ENCODE measurements at places on chromosomes 5 and 9.

DNA sequence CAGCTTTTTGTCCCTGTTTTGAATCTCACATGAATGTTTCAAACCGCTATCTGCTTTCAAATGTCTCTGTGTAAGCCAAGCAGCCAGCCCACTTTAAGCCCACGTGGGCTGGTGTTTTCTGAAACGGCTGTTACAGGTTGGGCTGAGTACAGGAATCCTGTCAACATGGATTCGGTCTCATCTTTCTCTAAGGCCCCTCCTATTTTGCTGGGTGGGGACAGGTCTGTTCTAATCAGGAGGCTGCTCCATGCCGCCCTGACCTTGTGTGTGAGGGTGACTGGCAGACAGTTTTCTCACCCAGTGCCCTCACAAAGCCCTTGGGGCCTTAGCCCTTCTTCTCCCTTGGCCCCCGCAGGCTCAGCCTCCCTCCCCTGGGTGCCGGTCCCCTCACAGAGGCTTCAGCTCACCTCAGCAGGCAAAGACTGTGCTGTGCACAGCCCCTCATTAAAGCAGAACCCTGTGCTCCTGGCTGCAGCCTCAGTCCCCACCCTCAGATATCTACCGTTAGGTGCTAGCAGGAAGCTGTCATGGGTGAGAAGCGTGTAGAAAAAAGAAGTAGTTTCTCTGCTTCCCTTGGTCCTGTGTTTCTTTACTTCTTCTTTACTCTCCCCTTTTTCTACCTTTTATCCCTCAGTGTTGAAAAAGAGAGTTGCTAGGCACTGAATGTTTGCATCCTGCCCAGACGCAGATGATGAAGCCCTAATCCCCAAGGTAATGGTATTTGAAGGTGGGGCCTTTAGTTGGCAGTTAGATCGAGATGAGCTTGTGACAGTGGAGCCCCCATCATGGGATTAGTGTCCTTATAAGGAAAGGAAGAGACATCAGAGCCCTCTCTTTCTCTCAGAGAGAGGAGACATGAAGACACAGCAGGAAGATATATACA, 205.7 kb downstream of the ADAMTS12 start:
- DNase-seq = no peak

DNA sequence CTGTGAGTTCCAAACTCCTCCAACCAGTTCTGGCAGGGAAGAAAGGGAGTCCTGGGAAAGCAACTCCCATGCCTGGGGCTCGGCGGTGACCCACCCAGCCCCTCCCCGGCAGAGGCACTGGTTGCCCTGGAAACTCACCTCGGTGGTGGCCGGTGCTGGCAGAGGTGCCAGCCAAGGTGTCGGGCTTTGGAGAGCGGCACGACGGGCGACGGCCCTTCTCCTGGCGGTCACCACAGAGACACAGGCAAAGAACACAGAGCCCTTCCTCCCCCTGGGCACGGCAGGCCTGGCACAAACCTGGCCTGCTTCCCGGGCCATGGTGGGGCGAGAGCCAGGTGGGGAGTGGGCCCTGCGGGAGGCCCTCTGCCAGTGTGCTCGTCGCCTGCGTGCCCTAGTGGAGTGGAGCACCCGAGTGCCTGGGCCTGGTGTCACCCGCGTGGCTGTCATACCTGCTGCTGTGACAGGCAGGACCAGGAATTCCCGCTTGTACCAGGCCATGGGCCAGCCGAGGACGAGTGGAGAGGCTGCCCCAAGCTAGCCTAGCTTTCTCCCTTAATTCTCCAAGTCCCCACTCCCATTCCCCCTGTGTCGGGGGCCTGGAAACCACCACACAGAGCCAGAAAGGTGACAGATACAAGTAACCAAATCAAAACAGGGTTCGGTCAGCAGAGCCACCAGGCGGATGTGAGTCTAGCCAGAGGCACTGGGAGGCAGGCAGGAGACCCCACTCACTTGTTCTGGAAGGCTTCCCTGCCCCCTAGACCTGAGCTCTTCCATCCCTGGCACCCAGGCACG, 8.2 kb upstream of the RALGDS start:
- no peak for DNase-seq

- no peak for DNase-seq
Measured at GRCh38 chr5:58491216-58491892, at the start of gene GAPT. GAPT (plus strand) TSS chr5:58491435; CDS start chr5:58494537, 3,102 bp downstream.

GRCh38 chr9:83906144-83906543, 15.1 kb downstream of the KIF27 start:
- DNase-seq = no peak

DNA sequence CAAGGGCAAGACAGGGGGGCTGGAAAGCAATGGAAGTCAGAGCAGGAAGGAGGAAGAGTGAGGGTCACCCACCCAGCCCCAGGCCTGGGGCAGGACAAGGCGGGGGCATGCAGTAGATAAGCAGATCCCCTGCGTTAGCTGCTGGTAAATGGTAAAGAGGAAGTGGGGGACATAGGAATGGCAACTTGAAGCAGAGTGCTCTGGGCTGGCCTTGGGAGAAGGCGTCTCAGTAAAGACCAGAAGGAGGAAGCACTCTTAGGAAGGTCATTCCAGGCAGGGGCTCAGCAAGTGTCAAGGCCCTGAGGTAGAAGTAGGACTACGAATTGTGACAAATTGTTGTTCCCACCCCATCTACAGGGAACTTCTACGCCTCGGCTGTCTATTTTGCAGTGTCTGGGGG, 15.1 kb downstream of the TCOF1 start:
- DNase-seq = no peak

GRCh38 chr5:149486726-149487635, 64.3 kb downstream of the CSNK1A1 start:
- DNase-seq = no peak

Measured in GM12864 (cell line).